ENCODE measurements at places on chromosomes 2 and 18. TPM values are rescaled to one million over a fixed set of nuclear protein-coding genes. Genes with fewer than 3 reads are reported as not detected.

Gene HSPE1
- total RNA-seq, result 93.4 TPM

Gene CCBE1
- 2.5 TPM for total RNA-seq

Gene LINC00305
- not detected for total RNA-seq

Gene LOXL3
- total RNA-seq, result 7.1 TPM

Gene POLE4
- 35.3 TPM for total RNA-seq

Gene INHA
- not detected for total RNA-seq

Gene L3MBTL4
- total RNA-seq, result 1.0 TPM

Gene PSMD1
- total RNA-seq, result 52.7 TPM

Gene HOXD11
- not detected for total RNA-seq

Gene RFX8
- total RNA-seq, result 0.91 TPM

Gene ZAP70
- total RNA-seq, result 3.5 TPM

Gene C1QL2
- total RNA-seq, result not detected

Gene CCDC141
- 3.6 TPM for total RNA-seq

Gene KATNAL2
- 5.0 TPM for total RNA-seq

Gene PLCD4
- 5.1 TPM for total RNA-seq

Gene IL36G
- total RNA-seq, result not detected

Gene APOB
- total RNA-seq, result 0.83 TPM

Gene ADI1
- 99.0 TPM for total RNA-seq

Gene MYL12A
- 460 TPM for total RNA-seq

Gene CLEC4F
- total RNA-seq, result not detected

Gene TMEM163
- total RNA-seq, result 0.42 TPM

Gene SOWAHC
- 46.6 TPM for total RNA-seq

Gene OTOS
- not detected for total RNA-seq

Gene CHST9
- 0.86 TPM for total RNA-seq

Gene PAPOLG
- 12.9 TPM for total RNA-seq

Gene GBX2
- not detected for total RNA-seq

Gene RAB6C
- not detected for total RNA-seq

Gene EFEMP1
- 81.7 TPM for total RNA-seq

Gene PLGLB2
- total RNA-seq, result 0.66 TPM

Gene AGFG1
- total RNA-seq, result 73.4 TPM

Gene CNDP2
- total RNA-seq, result 31.1 TPM

Gene IGFBP5
- total RNA-seq, result 547 TPM

Gene FBXO41
- 5.2 TPM for total RNA-seq

Gene CIB4
- not detected for total RNA-seq

Gene HRH4
- 0.50 TPM for total RNA-seq

Gene POTEI
- total RNA-seq, result not detected

Gene ARL4C
- 3.6 TPM for total RNA-seq
